Stimulated activated CD4-positive, alpha-beta T cell treated with anti-CD3 and anti-CD28 coated beads, Interleukin-1b, Interleukin-23, amount 100 ng/mL, for 24 hours (primary cell): ENCODE measurements at places on chromosomes 7 and 10.

DNA sequence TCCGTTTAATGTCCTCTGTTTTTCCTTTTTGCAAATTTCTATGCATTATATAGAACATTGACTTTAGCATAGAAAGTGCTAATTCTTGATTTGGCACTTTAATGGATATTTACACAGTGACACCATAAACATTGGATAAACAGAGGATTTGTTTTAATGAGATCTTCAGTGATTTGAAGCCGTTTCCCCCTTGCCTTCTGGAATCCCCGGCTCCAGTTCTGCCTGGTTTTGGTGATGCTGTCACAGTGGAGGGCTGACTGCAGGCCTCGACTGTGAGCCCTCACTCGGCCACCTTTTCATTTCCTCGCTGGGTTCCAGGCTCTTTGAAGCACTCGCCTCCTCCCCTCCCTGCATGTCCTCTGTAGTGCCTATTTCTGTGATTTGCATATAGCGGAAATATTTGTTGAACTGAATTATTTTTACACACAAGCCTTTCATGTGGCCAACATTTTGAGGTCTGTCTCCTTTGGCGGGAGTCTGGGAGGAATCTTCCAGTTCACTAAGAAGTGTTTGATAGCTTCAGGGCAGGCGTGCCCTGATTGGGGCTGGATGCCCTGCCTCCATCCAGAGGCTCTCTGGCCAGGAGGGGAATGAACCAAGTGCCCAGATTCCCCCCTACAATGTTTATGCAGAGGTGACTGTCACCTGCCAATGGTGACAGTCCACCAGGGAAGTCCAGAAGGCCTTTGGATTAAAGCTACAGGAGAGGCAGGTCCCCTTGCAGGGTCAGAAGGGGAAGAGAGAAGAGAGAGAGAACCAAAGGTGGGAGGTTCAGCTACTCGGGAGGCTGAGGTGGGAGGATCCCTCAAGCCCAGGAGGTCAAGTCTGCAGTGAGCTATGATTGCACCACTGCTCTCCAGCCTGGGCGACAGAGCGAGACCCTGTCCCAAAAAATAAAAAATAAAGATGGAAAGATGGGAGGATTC is 67.5 kb downstream of the CUX1 start:
- no peak for DNase-seq

- no peak for DNase-seq
Measured at GRCh38 chr7:29356631-29357030, 162.1 kb downstream of the CHN2 start.

DNA sequence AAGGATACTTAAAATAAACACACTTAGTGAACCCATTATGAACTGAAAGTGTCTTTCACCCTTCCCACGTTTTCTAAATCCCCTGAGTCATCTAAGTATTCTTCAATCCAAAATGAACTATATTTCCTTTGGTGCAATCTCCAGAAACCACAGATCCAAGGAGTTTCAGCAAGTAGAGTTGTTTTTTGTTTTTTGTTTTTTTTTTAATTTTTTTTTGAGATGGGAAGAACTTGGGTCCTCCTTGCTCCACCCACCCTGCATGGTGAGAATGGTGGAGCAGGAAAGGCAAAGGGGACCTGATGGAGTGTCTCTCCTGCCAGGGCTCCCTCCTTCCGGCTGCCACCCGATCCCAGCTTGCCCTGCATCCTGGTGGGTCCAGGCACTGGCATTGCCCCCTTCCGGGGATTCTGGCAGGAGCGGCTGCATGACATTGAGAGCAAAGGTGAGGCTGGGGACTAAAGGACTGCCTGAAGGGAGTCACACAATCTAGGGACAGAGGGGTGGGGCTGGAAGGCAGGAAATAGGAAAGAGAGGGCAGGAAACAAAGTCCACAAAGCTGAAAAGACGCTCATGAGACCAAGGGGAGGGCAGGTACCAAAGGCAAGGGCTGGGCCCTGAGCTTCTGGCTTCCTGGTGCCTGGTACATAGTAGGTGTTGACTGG is 12.1 kb downstream of the ATG9B start:
- no peak for DNase-seq

DNA sequence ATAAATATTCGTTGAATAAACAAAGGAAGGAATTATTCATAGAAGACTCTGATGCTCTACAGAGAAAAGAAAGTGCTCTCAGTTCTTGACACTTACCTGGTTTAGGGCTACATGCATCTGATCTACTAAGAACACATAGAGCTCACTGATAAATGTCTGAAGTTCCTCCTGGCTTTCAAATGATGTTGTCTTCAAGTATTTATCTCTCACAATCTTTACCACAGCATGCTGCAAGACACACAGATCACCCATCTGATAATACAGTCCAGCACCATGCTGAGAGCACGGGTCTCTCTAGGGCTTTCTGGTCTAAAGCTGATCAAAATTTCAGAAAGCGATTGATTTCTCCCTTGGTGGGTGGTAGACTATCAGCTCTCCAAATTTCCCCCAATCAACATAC is 44.5 kb upstream of the MRPS16 start:
- DNase-seq = no peak

- DNase-seq = no peak
Measured at GRCh38 chr7:101804967-101805366, 12.5 kb upstream of the CUX1 start.

DNA sequence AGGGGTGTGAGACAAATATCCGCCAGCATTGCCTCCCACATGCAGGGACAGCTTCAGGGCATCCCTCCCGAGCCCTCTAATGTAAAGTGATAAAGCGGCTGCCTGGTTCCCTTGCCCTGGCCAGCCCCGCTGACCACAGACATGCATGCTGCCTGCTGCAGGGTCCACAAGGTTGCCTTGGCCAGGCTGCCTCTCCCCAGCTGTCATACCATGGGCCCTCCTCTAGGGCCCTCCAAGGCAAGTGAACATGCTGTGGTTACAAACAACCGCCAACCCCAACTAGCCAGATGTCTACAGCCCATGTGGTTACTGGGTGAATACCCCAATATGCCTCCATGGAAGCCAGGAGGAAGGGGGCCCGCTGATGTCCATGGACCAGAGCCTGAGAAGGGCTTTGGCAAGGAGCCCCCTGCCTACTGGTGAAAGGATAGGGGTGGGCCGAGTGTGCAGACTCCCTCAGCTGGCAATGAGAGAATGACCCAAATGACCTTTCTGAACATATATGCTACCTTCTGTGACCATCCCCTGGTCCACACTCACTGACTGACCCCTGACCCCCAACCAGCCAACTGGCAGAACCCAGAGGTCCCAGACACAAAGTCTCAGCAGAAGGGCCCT is 37.4 kb downstream of the GRID1 start:
- no peak for DNase-seq

DNA sequence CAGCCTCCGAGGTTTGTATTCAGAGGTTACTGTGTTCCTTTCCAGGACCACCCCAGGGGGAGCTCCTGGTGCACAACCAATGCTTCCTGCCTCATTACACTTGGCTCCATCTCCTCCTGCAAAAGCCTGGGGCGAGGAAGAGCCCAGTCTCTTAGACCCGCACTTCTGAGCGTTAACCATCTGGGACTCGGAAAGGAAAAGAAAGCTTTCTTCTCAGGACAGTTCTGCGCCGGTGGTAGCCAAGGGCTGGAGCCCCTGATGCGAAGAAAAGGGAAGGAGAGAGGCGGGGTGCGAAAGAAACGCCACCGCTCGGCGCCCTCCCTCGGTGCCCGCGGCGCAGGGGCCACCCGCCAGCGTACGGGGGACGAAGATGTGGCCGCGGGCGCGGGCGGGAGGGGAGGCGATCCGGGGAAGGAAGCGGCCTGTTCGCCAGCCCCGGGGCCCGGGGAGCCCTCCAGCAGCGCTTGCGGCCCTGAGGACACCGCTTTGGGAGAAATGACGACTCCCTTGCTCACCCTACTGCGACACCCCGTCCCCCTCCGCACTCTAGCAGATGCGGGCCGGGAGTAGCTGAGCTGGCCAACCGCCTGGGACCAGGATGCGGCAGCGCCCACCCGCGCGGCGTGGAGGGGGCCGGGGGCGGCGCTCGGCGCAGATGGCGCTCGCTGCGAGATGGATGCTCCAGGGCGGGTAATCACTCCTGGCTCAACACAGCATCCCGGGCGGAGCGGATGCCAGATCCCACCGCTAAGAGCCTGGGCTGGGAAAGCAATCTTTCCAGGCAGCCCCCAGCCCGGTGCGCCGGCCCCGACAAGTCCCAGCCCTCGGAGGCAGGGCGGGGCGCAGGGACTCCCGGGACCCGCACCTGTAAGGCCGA is 1.3 kb downstream of the NRCAM start:
- no peak for DNase-seq

DNA sequence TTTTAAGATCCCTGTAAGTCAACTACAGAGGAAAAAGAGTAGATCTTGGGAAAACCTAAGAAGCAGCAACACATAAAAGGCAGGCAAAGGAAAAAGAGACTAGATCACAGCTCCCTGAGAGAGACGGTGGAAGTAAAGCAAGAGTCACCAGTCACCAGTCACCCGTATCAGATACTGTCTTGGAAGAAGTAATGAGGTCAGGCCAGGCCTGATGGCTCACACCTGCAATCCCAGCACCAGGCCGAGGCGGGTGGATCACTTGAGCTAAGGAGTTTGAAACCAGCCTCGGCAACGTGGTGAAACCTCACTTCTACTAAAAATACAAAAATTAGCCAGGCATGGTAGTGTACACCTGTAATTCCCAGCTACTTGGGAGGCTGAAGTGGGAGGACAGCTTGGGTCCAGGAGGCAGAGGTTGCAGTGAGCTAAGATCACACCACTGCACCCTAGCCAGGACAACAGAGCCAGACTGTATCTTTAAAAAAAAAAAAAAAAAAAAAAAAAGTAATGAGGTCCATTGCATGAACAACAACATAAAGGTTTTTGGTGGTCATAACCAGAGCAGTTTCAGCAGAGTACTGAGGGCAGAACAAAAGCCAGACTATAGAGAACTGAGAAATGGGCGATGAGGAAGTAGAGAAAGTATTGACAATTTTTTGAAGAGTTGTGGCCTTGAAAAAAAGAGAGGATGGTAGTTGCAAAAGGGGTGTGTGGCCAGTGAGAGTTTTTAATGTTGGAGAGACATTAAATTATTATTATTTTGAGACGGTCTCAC is 16.9 kb downstream of the ZNF713 start:
- DNase-seq = no peak

DNA sequence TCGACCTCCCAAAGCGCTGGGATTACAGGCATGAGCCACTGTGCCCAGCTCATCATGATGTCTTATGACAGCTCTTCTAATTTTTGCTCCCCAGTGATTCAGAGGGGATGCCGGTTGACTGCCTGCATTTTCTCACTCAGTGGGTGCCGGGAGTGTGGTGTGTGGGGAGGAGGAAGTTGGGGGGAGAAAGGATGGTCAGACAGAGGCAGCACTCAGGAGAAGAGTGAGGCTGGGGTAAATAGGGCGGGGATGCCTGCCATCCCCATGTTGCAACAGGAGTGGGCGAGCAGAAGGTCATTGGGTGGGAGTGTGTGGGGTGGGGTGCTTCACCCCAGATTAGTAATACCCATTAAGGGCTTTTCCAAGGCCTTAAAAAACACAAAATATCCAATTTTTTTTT is 3.5 kb upstream of the CCL24 start:
- no peak for DNase-seq

DNA sequence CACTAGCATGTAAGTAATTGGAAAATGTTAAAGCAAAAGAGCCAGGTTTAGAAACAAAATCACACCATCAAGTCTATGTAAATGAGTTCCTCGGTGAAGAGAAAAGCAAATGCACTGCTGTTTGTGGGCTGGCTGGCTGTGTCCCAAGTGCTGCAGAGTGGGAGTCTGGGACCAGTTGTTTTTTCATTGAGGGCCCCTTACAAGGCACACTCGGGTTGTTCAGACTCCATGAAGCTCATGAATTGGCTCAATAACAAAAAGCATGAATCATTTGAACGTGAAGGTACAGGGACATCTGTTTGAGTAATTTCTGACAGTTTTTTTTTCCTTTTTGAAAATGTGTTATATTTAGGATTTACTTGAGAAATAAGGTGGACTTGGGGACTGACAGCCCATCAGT is 28.0 kb downstream of the GRK5 start:
- DNase-seq = no peak

DNA sequence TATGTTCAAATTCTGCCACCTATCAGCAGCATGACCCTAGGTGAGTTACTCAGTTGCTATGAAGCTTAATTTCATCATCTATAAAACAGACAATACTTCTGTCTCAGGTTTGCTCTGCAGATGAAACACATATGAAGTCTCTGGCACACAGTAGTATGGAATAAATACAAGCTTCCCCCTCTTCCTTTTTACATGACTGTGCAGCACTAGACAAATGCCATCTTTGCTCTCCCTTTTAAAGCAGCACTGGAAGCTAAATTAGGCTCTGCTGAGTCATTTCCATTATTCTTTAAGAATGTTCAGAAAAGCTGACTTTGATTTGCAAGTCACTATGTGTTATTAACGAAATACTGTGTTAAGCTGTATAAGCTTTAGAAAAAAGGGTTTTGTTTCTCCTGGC is 40.7 kb upstream of the ANAPC16 start:
- DNase-seq = no peak

GRCh38 chr7:5231116-5231515 is 41.1 kb downstream of the WIPI2 start:
- DNase-seq = no peak

DNA sequence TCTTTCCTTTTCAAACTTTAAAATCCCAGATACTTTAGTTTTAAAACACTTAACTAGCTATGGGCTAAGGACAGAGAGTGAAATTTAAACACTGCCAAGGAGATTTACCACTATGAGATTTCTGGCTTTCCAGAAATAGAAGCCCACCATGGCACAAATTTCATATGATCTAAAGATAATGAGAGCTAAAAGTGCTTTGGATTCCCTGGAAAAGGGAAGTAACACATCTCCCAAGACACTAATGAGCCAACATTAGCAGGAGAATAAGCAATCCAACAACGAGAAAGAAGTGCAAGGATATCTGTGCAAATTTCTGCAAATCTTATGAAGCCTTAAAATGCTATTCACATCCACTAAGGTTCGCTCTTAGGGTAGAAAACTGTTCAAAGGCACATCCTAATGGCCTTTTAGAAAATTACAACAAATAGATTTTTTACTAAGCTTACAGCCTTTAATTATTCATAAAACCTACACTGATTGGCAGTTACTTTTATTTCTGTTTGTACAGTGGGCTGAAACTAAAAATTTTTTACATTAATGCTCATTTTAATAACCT is 100.3 kb downstream of the RAPGEF5 start:
- no peak for DNase-seq
